Right cardiac atrium (tissue), 5 donors: ENCODE measurements at places on chromosomes 12 and 14. TPM values are rescaled to one million over a fixed set of nuclear protein-coding genes. Genes with fewer than 3 reads are reported as not detected.

SPIC gene
- not detected for polyA plus RNA-seq

LYZ gene
- 16.5 TPM for polyA plus RNA-seq

SLC6A13 gene
- polyA plus RNA-seq: 2.1 TPM

- DNase-seq: no peak
Observed at GRCh38 chr14:20215196-20215595, 8.3 kb upstream of the OR11H6 start.

GRCh38 chr12:93680006-93680405 is 2.8 kb downstream of the CRADD start:
- no peak for DNase-seq

DNA sequence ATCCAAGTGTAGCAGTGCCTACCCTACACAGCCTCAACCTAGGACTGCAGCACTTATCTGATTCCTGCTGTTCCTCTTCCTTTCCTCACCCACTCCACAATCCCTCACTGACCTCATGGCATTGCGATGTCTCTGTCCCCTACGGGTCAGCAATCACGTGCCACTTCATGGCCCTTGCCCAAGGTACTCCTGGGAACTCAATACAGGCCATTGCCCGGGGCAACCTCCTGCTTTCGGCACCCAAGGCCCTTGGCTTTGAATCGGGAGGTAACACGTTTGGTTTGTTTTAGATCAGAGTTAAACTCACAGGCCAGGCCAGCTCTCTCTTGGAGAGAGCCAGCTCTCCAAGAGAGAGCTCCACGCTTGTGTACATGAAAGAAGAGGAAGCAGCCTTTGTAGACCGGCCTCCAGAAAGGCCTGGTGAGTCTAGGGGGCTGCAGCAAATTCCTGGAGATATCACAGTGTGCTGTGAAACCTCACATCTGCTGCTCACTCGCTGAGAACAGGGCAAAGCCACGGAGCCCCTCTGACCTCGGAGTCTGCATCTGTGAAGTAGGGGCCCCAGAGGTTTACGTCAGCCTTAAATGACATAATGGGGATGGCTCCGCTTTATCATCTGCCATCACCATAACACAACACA is 12.2 kb downstream of the CLMN start:
- DNase-seq: peak; percentile 36

GRCh38 chr12:5900533-5901205 is 44.4 kb downstream of the ANO2 start:
- DNase-seq: no peak

DNA sequence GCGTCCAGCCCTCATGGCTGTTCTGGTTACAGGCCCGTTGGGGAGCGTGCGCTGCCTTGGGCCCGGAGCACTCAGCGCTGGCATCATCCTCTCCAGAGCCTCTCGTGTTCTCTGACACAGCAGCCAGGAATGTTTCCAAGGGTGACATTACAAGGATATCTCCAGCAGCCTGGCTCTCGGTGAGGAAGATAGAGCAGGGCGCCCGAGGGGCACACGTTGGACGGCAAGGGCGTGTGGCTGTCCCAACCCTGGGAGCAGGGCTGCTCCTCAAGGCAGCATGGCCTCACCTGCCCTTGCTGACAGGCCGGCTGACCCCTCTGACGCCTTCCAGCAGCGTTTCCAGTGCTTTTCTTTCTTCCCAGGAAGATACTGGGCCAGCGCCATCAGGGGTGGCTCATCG is 14.4 kb downstream of the LRCOL1 start:
- peak; percentile 57 for DNase-seq
